ENCODE measurements at places on chromosomes 6 and 20. TPM values are rescaled to one million over a fixed set of nuclear protein-coding genes. Genes with fewer than 3 reads are reported as not detected.

GJA10 gene
- total RNA-seq: not detected

TNNC2 gene
- 3.5 TPM for total RNA-seq

- DNase-seq: no peak
Observed at GRCh38 chr6:118632359-118632758, 19.0 kb downstream of the CEP85L start.

COL9A3 gene
- 4.1 TPM for total RNA-seq

TP53TG5 gene
- total RNA-seq: not detected

CCN6 gene
- total RNA-seq: not detected

GRCh38 chr6:45422503-45423110 lies 44.9 kb upstream of the SUPT3H start:
- peak; percentile 48 for DNase-seq

All from right lobe of liver (tissue), 6 donors.